ENCODE measurements at places on chromosomes 5 and 9.

GRCh38 chr5:122420537-122421236 lies 108.7 kb downstream of the SNCAIP start:
- no peak overlapping the region for H3K27ac ChIP-seq
- DNase-seq: no peak
- H3K27me3 ChIP-seq: no peaks in the 10 kb centered on the region
- no peaks in the 10 kb centered on the region for H3K36me3 ChIP-seq
- H3K4me1 ChIP-seq: no peaks in the 10 kb centered on the region

GRCh38 chr5:74325866-74326265 lies 314.7 kb downstream of the ENC1 start:
- DNase-seq: no peak
- H3K27me3 ChIP-seq: peaks cover 55% of the 10 kb centered on the region
- H3K36me3 ChIP-seq: no peaks in the 10 kb centered on the region
- H3K4me1 ChIP-seq: peaks cover 18% of the 10 kb centered on the region

GRCh38 chr5:165928971-165929370 lies 2362.5 kb upstream of the WWC1 start:
- H3K27ac ChIP-seq: no peak overlapping the region
- no peak for DNase-seq
- H3K4me3 ChIP-seq: no peak overlapping the region
- H3K27me3 ChIP-seq: no peaks in the 10 kb centered on the region
- H3K36me3 ChIP-seq: no peaks in the 10 kb centered on the region
- H3K4me1 ChIP-seq: no peaks in the 10 kb centered on the region

- H3K4me1 ChIP-seq: no peaks in the 10 kb centered on the region
- no peak for DNase-seq
- H3K27ac ChIP-seq: no peak overlapping the region
- no peak overlapping the region for H3K4me3 ChIP-seq
Measured at GRCh38 chr5:2008851-2009629, 126.3 kb upstream of the IRX4 start.

- H3K36me3 ChIP-seq: no peaks in the 10 kb centered on the region
- peaks cover 4% of the 10 kb centered on the region for H3K4me1 ChIP-seq
- H3K27ac ChIP-seq: no peak overlapping the region
- H3K4me3 ChIP-seq: no peak overlapping the region
- peaks cover 61% of the 10 kb centered on the region for H3K27me3 ChIP-seq
Measured at GRCh38 chr9:101484046-101484445, 48.5 kb upstream of the ALDOB start.

Measured in activated naive CD8-positive, alpha-beta T cell treated with anti-CD3 and anti-CD28 coated beads for 36 hours (primary cell).